ENCODE measurements at places on chromosomes 6 and 20. TPM values are rescaled to one million over a fixed set of nuclear protein-coding genes. Genes with fewer than 3 reads are reported as not detected.

GRCh38 chr6:26124781-26125685, 37.8 kb downstream of the HFE start:
- peak; percentile 36 for DNase-seq

- DNase-seq: no peak
These were observed 38.0 kb upstream of the HSF2 start for GRCh38 chr6:122361314-122361979.

GRCh38 chr6:7214468-7214867, 98.5 kb downstream of the SSR1 start:
- DNase-seq: no peak

DNA sequence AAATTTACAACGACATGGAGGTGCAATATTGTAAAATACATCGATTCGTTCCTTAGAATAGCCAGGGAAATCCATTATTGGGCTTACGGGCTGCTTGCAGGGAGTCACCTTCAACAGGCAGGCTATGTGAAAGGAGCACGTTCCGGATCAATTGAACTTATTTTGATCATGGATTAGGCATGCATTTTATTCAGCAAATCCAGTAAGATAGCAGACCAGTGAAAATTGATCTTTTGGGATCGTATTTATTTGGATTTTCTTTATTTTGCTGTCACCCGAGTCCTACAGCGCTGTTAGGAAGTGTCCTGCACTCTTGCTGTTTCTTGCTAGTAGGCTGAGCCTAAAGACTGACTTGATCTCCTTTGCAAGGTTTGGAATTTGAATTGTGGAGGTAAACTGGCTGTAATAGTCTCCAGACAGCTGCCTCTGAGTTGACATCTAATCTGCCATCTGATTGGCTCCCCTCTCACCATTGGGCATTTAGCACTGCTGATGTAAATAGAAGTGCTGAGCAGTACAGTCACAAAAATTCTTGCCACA, 3.0 kb downstream of the ARID1B start:
- DNase-seq: peak; percentile 67

- no peak for DNase-seq
These were observed 206.8 kb upstream of the FOXQ1 start for GRCh38 chr6:1104988-1105670.

- DNase-seq: no peak
These were observed 49.9 kb upstream of the COL21A1 start for GRCh38 chr6:56297022-56297989.

DNA sequence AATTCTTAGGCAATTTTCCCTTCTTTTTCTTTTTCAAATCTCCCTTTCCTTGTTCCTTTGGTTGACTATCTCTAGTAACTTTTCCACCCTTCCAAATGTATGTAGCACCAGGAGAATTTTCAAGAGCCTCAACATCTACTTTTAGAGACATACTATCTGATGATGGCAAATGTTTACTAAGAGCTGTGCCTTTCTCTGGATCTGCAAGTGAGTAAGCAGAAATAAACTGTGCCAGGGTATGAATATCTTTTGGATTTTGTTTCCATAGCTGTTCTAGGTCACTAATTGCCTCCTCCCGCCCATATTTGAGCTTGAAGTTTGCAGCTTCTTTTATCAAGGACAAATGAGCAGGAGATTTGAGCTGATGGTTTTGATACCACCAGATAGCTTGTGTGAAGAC, 69.5 kb downstream of the GTF2H5 start:
- no peak for DNase-seq

DNA sequence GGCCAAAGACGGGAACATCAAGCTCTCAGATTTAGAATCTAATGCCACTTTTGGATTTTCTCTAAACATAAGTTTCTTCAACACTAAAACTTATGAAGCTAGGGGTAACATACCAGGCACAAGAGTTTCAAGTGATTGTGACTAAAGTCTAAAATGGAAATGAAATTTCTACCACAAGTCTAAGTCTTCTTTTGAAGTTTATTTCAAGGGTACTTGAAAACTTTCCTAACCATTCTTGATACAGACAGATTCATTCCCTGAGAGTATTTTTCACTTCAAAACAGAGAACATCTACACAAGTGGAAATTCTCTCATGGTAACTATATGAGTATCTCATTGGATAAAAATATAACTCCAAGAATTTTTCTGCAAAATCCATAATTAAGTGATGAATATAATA, 56.2 kb downstream of the BTBD9 start:
- no peak for DNase-seq

TFAP2A gene
- total RNA-seq: 0.20 TPM

ZNF334 gene
- total RNA-seq: 2.2 TPM

TMEM14A gene
- total RNA-seq: 16.8 TPM

TRIM31 gene
- 278 TPM for total RNA-seq

PRL gene
- not detected for total RNA-seq

KIF13A gene
- 47.0 TPM for total RNA-seq

All from left colon (tissue), 2 donors.